GM23248 (cell line): ENCODE measurements at places on chromosomes 5 and 9.
A peak's percentile ranks its signal among the peaks of the same experiment; 100 is the strongest.

GRCh38 chr9:105667867-105668266 is 5.6 kb downstream of the TAL2 start:
- no peak for DNase-seq

GRCh38 chr5:10590226-10590999 is 26.5 kb downstream of the ANKRD33B start:
- DNase-seq: peak; percentile 48

DNA sequence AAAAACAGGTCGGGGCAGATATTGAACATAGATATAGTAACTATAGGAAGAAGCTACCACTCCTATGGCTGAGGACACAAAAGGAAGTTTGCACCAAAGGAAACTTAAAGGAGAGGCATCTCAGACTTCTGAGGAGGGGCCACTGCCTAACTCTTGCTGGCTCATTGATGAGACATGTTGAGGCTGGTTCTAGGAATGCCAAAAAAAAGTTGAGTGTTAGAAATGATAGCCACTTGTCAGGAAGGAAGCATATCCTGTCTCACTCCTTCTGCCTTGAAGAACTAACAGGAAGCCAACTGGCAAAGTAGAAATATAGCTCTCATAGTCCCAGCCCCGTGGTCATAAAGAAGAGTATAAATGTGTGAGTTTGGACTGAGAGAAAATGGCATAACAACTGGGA is 23.3 kb upstream of the STOM start:
- peak; percentile 36 for DNase-seq

DNA sequence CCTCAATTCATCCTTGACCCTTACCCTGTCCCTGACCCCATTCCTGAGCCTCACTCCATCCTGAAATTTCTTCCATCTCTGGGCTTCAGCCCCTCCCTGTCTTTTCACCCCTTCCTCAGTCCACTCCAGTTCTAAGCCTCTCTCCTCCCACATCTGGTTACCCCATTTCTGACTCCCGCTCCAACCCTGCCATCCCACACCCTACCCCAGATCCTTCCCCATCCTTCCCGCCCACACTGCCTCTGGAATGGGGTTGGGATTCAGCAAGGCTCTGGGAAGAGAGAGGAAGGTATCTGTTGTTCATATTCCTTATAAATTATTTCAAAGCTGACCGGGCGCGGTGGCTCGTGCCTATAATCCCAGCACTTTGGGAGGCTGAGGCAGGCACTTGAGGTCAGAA is 29.9 kb upstream of the MVB12B start:
- DNase-seq: no peak

DNA sequence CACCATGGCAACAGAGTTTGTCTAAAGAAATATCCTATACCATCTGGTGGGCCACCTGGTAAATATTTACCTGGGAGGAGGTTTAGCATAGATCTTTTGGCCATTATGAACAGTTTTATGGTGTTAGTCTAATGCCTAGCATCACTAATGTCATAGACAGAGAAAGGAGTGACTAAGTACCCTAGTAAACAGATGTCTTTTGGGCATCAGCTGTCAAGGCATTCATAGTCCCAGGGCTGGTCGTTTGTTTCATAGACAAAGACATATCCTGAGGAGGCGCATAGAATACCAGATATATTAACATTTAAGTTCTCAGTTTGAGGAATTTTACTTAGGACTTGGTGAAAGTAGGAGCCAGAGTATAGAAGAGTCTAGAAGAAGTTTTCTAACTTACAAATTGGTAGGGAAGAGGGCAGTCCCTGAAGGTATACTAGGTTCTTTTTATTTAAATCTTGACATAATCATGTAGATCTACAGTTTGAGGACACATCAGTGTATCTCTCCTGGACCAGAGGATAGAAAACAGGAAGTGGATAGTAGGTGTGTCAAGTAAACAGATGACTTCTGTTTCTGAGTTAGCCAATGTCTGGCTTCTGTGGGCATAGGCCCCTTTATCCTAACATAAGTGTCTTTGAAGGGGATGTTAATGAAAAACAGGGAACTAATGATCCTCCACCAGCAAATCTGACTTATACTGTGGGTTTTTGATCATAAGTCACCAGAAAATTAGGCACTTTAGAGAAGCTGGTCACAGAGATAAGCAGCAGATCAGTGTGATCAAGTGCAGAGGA is 105.0 kb upstream of the PRSS3 start:
- DNase-seq: no peak

DNA sequence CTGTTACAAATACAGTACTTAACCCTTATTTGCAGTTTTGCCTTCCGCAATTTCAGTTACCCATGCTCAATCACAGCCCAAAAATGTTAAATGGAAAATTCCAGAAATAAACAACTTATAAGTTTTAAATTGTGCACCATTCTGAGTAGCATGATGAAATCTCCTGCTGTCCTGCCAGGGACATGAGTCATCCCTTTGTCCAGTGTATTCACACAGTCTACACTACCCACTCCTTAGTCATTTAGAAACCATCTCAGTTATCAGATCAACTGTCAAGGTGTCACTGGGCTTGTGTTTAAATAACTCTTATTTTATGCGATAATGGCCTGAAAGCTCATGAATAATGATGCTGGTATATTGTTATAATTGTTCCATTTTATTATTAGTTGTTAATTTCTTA is 95.8 kb downstream of the PLCXD3 start:
- peak; percentile 93 for DNase-seq

DNA sequence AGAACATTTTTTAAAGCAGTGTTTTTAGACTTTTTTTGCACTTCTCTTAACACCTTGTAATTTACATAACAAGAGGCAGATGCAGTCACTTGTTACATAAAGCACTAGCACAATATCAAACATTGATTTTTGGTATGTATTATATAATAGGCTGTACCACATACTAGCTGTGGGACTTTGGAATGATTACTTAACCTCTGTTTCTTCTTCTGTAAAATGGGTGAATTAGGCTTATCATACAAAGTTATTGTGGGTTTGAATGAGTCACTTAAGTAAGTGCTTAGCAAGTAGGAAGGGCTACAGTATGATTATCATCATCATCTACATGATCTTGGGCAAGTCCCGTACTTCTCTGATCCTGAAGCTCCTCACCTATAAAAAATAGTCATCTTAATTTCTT is 2.1 kb downstream of the FAM81B start:
- no peak for DNase-seq

GRCh38 chr9:88342246-88342645 is 46.0 kb upstream of the SPIN1 start:
- peak; percentile 21 for DNase-seq

DNA sequence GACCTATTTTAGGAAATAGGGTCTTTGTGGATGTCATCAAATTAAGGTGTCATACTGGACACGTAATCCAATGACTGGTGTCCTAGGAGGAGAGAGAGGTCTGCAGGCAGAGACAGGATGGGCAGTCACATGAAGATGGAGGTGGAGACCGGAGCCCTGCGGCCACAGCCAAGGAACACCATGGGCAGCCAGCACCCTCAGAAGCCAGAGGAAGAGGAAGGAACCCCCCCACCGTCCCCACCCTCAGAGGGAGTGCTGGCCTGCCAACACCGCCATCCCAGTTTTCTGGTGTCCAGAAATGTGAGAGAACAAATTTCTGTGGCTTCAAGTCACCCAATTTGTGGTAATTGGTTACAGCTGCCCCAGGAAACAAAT is 88.3 kb downstream of the NSUN2 start:
- DNase-seq: no peak

DNA sequence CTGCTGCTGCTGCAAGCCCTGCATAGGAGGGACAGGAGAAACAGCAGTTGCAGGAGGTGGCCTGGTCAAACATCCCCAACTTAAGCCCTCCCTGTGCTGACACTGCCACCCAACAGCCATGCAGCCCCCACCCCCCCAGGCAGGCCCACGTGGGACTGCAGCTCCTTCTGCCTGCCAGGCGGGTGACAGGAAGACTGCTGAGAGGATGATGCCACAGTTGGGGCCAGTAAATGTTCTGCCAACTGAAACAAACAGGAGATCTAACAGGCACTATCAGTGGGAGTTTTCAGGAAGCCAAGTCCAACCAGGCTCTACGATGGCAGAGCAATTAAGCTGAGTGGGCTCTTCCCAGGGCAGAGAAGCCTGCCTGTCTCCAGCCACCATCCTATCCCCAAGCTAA is 31.1 kb downstream of the DIRAS2 start:
- DNase-seq: no peak

DNA sequence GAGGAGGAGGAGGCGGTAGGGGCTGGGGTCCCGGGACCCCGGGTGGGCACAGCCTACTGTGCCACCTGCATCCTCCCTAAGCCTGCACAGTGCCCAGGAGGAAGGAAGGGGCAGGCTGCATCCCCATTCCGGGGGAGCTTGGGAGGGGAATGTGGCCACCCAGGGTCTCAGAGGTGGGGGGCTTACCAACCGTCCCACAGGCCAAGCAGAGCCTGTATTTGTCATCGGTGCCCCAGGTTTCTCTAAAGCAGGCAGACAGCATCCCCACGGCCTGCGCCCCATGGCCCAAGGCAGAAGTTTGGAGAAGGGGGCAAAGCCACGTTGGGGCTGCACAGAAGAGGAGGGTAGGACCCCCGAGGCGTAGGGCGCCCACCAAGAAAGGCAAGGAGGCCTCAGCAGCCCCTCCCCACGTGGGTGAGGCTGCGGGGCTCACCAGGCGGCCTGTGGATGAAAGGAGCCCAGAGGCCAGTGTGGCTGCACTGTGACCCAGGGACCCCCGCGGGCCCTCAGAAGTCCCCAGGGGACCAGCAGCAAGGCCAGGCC is 507 bp upstream of the GPSM1 start:
- peak; percentile 29 for DNase-seq

DNA sequence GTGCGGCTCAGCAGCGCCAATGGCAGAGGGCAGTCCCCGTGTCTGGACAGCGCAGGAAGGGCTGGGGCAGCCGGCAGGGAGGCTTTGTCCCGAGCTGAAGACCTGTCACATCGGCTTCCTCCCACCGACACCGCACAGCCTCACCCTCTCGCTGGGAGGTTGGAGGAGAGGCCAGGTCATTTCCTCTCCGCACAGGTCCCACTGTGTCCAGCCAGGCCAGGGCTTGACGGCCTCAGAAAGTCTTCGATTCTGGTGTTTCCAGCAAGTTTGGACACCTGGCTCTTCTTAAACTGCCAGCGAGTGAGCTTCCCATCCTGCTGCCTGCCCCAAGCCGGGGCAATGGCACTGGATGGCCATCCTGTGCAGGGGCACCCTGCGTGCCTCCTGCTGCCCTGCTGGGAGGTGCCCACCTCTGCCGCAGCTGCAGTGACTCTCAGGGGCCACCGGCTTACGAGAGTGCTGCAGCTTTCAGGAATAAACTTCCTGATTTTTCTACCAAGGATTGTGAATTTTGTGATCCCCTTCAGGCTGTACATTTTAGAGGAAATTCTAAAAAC is 33.9 kb downstream of the AHRR start:
- no peak for DNase-seq

GRCh38 chr9:135086597-135087488 is 625 bp upstream of the OLFM1 start:
- DNase-seq: no peak

GRCh38 chr5:52987711-52988331 is 1.3 kb upstream of the ITGA2 start:
- peak; percentile 84 for DNase-seq

DNA sequence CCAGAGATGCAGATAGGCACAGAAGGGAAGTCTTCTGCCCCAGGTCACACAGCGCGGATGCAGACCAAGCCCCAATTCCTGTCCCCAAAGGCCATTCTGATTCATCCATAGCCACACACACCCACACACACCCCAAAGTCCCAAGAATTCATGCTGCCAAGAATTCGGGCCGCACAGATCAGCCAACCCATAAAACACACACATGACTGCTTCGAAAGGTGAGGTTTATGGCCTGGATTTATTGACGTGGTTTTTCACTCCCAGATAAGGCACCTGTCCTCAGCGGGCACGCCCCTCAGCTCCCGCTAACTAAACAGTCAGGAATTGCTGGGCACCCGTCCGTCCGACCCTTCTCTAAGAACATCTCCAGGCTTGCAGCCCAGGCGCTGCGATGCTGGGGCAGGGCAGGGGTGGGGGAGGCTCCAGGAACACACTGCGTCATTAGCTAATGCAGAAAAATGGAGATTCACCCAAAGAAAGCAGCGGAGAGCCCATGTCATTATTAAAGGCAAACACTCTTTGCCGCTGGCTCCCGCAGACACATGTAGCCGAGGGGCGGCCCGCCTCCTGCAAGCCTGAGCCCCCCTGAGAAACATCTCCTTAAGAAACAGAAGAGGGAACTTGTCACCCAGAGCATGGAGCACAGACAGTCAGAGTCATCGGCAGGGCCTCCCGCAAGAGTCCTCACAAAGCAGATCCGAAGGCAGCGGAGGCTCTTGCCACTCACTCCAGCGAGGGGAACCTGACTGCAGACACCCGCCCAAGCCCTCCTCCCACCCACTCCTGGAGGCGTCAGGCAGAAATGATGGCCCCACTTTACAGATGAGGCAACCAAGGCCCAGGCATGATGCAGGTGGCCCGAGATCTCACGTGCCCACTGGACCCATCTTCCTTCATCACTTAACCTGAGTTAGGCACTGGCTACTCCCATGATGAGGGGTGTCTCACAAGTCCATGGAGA is 19.9 kb downstream of the VAV2 start:
- DNase-seq: no peak

- DNase-seq: peak; percentile 30
These were observed 69.6 kb downstream of the CHSY3 start for GRCh38 chr5:129973716-129974426.

DNA sequence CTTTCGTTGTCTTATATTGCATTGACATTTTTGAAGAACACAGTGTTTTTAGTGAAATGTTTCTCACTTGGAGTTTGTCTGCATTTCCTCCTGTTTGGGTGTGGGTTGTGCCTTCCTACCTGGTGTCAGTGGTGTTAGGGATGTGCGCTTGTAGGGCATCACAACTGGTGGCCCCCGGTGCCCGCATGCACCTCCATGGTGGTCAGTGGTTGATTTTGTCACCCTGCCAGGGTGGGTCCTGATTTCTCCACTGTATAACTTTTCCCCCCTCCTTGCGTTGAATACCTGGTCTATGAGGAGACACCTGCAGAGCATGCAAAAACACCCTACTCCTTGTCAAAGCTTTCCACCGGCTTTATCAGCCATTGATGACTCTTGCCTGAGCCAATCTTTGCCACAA is 132.9 kb downstream of the BARX1 start:
- DNase-seq: no peak

DNA sequence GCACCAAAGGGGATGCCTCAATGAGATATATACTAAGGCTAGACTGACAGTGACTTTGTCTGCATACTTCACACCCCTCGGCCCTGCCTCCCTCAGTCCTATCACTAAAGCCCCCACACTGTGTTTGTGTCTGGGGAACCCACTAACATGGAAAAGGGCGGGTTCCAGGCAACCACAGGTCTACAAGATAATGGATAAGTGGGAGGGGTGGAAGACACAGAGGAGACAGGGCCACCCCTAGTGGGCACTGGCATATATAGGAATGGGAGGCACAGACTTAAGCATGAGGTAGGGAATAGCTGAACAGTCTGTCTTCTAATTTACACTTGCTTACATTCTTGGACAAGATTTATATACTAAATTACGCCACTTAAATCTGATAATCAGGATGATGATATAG is 74.0 kb downstream of the SLIT3 start:
- no peak for DNase-seq

DNA sequence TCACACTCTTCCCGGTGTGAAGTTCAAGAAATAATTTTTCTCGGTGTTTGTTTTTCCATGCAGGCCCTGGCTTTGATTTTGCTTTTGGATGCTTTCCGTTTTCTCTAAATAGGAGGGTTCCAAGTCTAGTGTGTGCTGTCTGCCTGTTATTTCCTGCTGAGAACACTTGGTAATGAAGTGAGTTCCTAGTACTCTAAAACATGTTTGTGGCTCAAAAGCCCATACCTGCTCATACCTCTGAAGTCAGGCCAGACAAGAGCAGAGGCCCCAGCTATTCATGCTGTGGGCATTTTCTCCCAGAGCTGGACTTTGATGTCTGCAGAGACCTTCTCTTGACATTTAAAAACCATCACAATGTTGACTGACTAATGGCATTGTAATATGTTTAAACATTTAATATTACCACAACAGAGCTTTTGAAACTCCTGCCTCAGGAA is 211.2 kb downstream of the GOLPH3 start:
- DNase-seq: peak; percentile 31
